Epithelial cell of proximal tubule (primary cell): ENCODE measurements at places on chromosomes 3 and 15. TPM values are rescaled to one million over a fixed set of nuclear protein-coding genes. Genes with fewer than 3 reads are reported as not detected.

RLBP1 gene
- total RNA-seq: not detected in 2 replicates

DNA sequence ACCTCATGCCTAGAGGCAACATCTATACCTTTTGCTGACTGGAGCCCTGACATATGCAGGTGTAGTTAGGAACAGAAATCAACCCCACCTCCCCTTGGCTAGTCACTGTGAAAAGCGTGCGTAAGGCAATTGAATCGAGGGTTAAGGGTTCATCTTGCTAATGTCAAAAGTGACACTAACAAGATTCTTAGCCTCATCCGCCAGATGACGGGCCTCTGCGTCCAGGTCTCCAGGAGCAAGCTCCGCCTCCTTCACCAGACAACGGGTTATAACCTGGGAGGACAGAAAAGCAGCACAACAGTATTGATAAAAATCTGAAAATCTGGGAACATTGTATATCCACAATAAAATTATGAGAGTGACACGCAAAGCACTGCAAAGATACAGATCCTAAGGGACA lies 4.7 kb downstream of the SELENOS start:
- no peak for DNase-seq

- peak; percentile 26 for DNase-seq
These were observed 611 bp downstream of the CTDSPL2 start for GRCh38 chr15:44427756-44428724.

ABCF3 gene
- 35.1 and 51.1 TPM in 2 replicates for total RNA-seq

DNA sequence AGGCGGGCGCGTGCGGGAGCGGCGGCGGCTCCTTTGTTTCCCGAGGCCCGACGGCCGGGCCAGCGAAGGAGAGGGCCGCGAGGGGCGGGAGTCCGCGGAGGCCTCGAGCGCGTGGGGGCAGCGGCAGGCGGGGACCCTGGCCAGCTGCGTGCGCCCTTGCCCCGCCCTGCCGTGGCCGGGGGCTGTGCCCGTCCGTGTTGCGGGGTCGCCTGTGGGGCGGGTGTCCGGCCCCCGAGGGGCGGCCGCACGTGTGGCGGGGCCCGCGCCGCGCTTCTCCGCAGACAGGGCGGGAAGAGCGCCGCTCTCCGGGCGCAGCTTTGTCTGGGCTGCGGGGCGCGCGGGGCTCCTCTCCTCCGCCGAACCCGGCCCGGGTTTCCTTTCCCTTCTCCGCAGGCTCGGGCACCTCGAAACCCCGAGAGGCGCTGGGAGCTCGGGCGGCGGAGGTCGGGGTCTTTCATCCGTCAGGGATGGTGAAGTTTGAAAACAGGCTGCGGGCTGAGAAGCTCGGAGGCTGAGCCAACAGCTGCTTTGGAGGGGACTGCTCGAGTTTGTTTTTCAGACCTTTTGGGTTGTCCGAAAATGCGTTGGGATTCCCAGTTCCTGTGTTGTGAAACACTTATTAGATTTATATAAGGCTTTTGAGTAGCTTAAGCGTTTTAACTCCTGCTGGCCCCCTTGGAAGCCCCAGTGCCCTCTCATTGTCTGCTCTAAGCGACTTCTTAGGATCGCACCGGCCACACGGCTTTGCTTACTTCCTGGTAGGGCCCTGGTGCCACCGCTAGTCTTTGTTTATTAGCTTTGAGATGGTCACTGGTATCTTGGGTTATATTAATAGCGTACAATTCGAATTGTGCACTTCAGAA lies 817 bp downstream of the USP3 start:
- DNase-seq: no peak

- no peak for DNase-seq
These were observed 44.9 kb upstream of the ZNF385D start for GRCh38 chr3:21795921-21796320.

CCDC54 gene
- not detected in 2 replicates for total RNA-seq

GRCh38 chr15:52749258-52749657 lies 40.9 kb downstream of the ONECUT1 start:
- DNase-seq: no peak

DNA sequence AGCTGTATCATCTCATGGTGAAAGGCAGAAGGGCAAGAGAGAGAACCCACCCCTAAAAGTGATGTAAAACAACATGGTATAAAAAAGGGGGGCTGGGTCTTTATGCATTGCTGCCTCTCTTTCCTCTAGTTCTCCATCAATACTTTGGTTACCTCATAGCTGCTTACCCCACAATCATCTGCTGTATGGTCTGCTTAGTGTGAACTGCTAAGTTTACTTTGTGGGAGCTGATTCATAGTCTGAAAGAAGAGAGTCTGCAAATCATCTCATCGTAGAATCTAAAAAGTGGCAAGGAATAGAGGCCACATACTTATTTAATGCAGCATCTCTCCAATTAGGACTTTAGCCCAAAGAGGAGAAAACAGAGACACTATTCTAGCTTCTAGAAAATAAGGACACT lies 546.8 kb downstream of the GBE1 start:
- no peak for DNase-seq

NTRK3 gene
- total RNA-seq: not detected in 2 replicates

GRCh38 chr3:46356909-46357308 lies 3.0 kb downstream of the CCR2 start:
- DNase-seq: no peak

DNA sequence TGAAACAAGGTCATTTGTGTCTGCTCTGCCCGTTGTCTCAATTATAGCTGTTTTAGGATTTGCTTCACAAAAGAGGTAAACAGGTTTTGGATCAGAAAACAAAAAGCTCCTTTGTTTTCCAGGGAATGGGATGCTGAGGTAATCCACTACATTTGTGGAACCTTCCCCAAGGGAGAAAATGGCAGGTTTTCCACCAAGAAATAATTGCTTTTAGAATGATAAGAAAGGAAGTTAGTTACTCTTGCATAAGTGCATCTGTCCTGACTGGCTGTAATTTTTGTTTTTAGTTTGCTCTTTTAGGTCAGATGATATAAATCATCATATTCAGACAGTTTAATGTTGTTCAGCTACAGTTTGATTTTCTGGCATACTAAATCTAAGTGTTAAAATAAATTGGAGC lies 198.5 kb upstream of the COL8A1 start:
- no peak for DNase-seq

GRCh38 chr3:63753567-63753966 lies 65.5 kb upstream of the C3orf49 start:
- no peak for DNase-seq

SCN11A gene
- not detected in 2 replicates for total RNA-seq

GRCh38 chr3:126264381-126264780 lies 84.0 kb upstream of the ALDH1L1 start:
- DNase-seq: no peak

DNA sequence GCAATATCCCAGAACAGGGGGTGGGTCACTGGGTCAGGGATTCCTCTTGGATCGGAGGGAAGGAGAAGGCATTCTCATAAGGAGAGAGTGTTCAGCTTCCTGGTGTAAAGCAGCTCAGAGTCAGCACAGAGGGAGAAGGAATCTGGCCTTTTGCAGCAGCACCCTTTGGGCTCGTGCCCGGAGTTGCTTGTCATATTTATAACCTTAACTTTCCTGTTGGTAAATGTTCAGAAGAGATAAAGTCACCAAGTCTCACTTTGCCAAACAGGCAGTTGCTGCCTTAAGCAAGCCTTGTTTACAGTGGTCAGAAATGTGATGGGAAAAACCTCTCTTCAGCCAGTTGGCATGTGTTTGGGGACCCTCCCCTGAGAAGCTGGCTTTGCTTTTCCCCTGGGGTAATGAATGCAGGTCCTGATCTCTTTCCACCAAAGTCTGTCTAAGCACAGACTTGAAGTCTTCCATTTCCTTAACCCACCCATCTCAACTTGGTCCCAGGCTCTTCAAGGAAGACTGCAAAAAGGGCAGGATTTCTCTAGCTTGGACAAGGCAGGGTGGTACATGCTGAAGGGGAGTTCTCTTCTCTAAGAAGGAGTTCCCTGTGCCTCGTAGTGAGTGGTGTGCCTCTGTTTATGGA lies 206.9 kb upstream of the BHLHE40 start:
- no peak for DNase-seq

- DNase-seq: no peak
These were observed 6.7 kb upstream of the DENND6A start for GRCh38 chr3:57699591-57699990.

- peak; percentile 58 for DNase-seq
These were observed 614 bp upstream of the MINDY2 start for GRCh38 chr15:58770519-58770856.

GRCh38 chr3:130345487-130346079 lies at the start of gene COL6A5:
TSS of gene COL6A5 (plus strand) at chr3:130345672. CDS start at chr3:130373639, 27,967 bp downstream.
- DNase-seq: no peak

C3orf33 gene
- total RNA-seq: 2.0 and 2.7 TPM in 2 replicates

DNA sequence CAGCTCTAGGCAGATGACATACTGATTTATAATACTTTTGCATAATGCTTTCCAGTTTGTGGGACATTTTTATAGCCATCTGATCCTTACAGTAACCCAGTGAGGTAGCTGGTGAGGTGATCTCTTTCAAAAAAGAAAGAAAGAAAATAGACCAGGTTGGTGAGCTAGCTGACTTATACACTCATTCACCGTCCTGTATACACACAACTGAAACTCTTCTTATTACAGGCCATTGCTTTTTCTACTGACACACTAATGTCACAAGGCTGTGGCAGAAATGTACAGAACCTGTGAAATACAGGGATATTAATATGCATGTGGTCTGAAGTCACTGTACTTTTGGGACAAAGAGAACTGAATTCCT lies 150.2 kb upstream of the BHLHE40 start:
- no peak for DNase-seq

LIPC gene
- 1.1 and 12.9 TPM in 2 replicates for total RNA-seq

- no peak for DNase-seq
These were observed 54.5 kb upstream of the GOLGA6B start for GRCh38 chr15:72599855-72600464.

CFAP100 gene
- not detected in 2 replicates for total RNA-seq

WWTR1 gene
- 52.0 and 123 TPM in 2 replicates for total RNA-seq

DNA sequence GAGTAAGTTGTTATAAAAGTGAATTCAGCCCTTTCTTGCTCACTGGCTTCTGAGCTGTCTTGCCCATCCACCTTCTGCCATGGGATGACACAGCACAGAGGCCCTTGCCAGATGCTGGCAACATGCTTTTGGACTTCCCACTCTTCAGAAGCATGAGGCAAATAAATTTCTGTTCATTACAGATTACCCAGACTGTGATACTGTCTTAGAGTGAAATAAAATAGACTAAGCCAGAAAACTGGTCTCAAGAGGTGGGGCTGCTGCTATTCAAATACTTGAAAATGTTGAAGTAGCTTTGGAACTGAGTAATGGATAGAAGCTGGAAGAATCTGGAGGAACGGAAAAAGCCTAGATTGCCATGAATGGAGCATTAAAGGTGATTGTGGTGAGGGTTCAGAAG lies 170.4 kb downstream of the ZMAT3 start:
- DNase-seq: no peak

GRCh38 chr15:34240537-34240936 lies 15.7 kb downstream of the EMC4 start:
- no peak for DNase-seq

UCN2 gene
- 4.8 and 6.6 TPM in 2 replicates for total RNA-seq

DNA sequence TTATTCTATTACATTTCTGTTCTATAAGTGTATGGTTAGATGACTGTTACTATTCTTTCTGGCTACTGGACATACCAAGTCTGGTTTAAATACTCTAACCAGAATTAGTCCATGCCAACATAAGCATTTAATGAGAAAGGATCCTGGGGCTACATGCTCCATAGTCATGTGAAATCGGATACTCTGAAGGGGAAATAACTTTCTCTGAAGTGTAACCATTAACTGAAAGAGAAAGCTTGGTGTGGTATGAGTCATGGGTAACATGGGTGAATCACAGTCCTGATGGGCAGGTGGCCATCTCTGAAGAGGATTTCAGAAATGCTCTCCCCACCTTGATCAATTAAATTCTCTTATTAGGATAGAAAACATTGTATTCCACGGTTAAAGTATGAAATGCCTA lies 69.4 kb downstream of the FHIT start:
- DNase-seq: peak; percentile 83

- DNase-seq: peak; percentile 50
These were observed 11.3 kb downstream of the PRKCI start for GRCh38 chr3:170233530-170233929.

DNA sequence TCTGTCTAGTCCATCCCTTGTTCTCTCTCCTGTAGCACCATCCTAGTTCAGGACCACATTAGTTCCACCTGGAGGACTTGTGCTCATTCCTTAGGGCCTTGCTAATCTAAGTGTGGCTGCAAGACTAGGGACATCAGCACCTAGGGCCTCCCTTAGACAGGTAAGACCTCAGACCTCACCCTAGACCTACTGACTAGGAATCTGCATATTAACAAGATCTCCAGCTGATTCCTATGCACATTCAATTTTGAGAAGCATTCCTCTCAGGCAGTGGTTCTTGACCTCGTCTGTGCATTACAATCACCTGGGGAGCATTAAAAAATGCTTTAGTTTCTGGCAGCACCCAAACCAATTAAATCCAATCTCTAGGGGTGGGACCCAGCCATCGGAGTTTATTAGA lies 238.4 kb upstream of the RGMA start:
- no peak for DNase-seq

ADAMTSL3 gene
- total RNA-seq: 0.58 and 0.65 TPM in 2 replicates

GPR62 gene
- not detected in 2 replicates for total RNA-seq

DNA sequence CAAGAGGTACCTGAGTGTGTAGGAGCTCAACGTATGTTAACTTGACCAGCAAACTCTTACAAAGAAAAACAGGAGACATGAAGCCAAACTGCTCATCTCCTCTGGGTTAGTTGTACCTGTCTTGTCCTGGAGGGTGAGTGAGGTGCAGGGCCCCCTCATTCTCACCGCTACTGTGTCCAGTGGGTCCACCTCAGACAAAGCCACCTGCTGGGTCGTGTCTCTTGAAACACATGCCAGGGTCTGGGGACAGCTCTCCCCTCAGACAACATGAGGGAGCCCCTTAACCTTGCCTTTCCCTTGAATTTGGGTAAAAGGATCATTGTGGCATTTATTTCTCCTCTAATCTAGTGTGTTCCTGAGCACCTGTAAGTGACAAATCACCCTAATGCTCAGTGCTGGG lies 185.6 kb downstream of the TLE3 start:
- no peak for DNase-seq

DNA sequence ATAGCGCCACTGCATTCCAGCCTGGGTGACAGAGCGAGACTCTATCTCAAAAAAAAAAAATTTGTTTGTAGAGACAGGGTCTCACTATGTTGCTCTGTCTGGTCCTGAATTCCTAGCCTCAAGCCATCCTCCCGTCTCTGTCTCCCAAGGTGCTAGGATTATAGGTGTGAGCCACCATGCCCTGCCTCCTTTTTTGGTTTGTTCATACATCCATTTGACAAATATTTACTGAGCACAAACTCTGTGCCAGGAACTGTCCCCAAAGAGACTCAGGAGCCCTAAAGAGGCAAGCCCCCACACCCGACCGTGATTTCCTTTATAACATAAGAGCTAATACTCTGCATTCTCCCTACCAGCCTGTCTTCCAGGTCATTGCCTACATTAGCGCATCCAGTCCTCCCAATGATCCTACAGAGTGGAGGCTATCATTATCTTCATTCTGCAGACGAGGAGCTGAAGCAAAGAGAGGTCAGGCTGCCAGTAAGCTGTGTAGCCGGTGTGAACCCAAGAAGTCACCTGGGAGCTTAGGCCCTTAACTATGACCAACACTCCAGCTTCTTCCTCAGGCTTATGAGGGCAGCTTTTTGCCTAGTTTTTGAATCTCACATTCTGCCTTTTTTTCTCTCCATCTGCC lies 6.3 kb upstream of the PXK start:
- no peak for DNase-seq
